NCI-H446 (cell line): ENCODE measurements at places on chromosomes 12 and 14.
A peak's percentile ranks its signal among the peaks of the same experiment; 100 is the strongest.

DNA sequence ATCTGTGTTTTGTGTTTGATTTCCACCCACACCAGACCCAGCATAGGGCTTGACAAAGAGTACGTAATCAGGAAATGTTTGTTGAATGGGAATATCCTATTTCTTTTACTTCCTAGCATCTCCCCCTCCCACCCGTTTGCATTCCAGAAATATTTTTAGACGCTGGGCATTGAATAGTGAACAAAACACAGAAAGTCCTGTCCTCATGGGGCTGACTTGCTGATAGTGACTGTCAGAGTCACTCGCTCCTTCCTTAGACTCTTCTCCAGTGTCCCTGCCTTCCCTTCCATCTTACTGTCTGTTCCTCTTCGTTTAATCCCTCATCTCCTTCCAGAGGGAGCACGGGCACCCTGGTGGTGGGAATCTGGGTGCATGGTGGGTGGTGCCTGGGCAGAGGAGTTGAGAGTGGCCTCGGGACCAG, 53.6 kb downstream of the SLC25A47 start:
- no peak for DNase-seq

GRCh38 chr12:8628731-8629130, 16.1 kb upstream of the AICDA start:
- DNase-seq, result no peak

DNA sequence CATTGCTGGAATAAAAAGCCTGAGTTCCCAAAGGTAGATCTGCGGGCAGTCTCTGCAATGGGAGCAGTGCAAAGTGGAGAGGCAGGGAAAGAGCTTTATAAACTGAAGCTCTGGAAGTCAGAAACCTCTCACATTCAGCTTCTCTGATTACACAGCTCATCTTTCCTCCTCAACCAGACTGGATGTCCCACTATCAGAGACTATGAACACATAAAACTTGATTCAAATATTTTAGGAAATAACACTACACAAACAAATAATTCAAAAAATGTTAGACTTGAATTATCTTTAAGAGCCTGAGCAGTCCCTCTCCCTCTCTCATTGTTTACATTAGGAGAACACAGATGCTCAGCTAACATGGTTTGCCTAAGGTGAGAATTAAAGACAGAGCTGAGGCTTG, 72.9 kb downstream of the DENND5B start:
- DNase-seq, result no peak

DNA sequence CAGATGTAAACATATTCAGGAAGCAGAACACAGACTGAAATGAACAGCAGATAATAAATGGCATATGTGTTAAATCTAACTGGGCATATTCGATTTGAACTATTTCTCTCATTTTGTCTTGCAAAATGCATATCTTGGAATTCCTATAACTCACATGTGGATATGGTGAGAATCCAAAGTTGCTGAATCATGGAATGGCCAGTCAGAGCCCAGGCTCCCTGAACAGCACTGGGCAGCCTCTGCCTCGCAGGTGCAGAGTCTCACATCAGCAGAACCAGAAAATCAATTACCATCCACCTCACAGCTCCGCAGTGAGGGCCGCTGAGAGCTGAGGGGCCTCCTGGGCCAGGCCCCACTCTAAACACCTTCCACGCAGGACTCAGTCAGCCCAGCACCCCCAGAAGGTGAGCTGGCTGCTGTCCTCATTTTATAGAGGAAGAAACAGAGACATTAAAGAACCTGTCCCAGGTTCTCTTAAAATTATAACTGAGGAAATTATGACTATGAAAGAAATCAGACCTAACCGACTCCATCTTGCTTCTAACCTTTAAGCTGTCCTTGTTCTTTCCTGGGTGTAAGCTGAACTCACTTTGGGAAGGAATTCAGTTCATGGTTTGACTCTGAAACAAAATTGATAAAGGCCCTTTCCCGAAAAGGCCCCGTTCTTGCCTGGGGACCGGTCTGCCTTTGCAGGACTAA, 269.1 kb upstream of the SFSWAP start:
- no peak for DNase-seq

DNA sequence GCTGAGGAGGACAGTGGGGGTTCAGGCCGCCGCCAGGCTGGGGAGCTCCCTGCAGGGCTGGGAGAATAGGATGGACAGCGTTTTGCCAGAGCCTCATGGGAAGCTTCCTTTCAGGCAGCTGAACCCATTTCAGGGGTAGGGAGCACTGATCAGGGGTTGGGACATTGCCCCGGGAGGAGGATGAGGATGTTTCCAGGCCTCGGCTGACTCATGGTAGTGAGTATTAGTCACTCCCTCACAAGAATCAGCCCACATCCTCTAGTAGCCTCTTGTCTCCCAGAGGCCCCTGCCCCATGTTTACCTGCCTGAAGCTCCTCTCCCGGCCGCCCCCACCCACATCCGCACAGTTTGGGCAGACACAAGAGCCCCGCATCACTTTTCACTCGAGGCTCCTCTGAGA, 89.8 kb downstream of the ZFP36L1 start:
- DNase-seq, result no peak

DNA sequence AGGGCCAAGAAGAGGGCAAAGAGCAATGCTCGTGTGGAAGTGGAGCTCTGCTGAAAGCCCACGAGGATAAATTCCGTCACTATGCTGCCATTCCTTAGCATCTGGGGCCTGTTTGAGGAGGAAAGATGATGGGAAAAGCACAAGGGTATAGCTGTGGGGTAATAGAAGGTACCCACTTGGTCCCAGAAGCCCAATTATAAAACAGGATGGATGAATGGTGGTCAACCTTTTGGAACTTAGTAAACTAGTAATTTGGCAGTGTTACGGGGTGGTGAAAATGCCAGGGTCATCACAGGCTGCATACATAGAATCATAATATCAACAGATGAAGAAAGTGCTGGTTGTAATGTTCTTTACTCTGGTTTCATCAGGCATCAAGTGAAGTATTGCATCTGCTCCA, at the start of gene OR10AD1:
Gene OR10AD1, minus strand, starts transcription at position 101 of the 400 bp plus-strand sequence. Its CDS starts 0 bp downstream, at position 101.
- DNase-seq, result no peak

DNA sequence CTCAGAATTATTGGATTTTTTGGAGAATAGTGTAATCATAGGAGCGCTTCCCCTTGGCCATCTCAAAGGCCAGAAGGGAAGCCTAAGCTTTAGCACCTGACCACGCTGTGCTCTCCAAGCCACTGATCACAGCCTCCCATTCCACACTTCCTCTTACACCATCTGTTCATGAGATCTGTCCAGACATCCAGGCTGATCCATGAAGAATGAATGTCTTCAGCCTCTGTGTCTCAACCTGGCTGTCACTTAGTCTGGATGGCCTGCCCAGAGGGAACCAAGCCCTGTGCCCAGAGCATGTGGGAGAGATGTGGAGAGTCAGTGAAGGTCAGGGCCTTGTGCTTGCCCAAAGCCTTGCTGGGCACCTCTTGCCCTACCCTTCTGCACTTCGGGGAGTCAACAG, 40.5 kb downstream of the TSPAN11 start:
- DNase-seq, result no peak

- no peak for DNase-seq
Observed at GRCh38 chr14:68807987-68808386, 15.1 kb upstream of the ZFP36L1 start.

DNA sequence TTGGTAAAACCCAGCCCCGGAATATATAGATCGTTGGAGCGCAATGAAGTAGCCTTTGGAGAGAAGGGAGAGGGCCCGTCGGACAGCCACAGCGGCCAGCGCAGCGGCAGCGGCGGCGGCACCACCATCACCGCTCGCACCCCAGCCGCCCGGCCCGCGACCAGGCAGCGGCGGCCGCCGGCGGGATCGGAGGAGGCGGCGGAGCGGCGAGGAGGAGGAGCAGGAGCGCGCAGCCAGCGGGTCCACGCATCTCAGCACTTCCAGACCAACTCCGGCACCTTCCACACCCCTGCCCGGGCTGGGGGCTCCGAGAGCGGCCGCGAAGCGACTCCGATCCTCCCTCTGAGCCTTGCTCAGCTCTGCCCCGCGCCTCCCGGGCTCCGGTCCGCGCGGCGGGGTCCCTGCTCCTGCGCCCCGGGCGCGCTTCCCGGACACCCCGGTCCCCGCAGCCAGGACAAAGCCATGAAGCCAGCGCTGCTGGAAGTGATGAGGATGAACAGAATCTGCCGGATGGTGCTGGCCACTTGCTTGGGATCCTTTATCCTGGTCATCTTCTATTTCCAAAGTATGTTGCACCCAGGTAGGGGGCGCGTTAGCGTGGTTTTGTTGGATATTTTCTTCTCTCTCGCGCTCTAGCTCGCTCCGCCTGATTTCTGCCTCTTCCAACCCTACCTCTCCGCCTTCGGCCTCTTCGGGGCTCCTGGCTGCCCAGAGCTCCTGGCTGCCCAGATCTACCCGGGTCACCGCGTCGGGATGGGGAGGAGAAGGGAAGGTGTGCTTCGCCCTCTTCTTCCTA, 400 bp downstream of the CHST11 start:
- peak; percentile 40 for DNase-seq

DNA sequence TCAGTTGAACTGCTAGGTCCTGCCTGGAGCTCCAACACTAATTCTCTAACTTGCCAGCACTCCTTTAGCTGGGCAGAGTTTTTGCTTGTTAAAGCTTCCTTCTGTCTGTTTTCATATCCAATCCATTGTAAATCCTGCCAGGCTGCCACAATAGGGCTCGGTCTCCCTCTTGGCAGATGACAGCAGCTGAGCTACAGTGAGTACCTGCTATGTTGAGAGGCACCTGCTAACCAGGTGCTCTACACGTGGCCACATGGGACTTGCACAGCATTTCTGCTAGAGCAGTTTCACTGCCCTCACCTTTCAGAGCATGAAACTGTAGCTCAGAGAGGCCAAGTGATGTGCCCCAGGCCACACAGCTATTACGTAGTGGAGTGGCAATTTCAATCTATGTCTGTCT, 106.6 kb upstream of the NOS1 start:
- DNase-seq, result no peak

DNA sequence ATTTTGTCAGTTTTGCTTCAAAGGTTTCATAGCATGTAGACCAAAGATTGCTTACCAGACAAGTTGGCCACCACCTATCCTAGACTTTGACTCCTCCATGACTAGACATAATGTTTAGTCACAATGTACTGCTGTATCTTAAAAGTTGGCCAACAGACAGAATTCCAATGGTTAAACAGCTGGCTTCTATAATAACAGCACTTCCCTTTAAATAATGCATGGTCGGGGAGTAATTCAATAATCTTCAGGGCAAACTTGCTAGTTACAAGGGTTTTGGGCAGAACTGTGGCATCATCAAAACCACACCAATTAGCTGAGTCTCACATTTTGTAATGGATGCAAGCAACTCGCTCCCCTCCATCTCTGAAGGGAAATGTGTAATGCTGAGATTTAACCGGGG, 56.9 kb downstream of the IGF1 start:
- DNase-seq, result no peak

- DNase-seq, result peak; percentile 68
Observed at GRCh38 chr14:104224131-104224505, 85.7 kb downstream of the KIF26A start.

DNA sequence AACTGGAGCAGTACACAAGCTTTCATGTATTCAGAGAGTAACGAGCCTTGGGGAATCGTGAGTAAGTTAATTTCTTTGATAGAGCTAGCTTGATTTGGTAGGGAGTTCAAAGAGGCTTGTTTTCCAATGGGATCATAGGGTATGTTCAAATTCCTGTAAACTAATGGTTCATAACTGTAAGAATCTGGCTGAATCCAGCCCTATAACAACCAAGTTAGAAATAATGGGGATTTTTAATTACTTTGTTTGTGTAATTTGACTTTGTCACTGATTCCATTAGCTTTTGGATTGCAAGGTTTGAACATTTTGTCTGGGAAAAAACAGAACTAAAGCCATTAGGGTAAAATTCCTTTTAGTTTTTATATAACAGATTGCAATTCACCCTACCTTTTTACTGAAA, 94.0 kb downstream of the WNK1 start:
- DNase-seq, result no peak

DNA sequence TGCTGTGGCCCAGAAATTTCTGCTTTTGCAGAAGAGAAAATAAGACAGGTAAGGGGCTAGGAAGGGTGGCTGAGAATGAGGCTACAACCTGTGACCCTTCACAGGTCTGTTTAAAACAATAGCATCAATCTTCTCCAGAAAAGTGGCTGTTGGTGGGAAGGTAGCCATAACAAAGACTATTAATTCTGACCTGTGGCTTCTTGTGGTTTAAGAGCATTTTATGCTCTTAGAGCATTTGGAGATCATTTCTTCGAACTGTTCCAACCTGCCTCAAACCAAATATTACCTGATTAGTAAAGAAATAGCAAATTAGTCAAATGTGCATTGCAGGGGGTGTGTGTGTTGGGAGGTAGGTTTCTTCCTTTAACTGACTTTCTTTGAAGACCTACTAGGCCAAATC, 15.2 kb upstream of the TCP11L2 start:
- DNase-seq, result no peak

GRCh38 chr14:77133720-77134338, 7.8 kb downstream of the ZDHHC22 start:
- no peak for DNase-seq

- no peak for DNase-seq
Observed at GRCh38 chr14:37590428-37591139, 4.5 kb downstream of the FOXA1 start.

DNA sequence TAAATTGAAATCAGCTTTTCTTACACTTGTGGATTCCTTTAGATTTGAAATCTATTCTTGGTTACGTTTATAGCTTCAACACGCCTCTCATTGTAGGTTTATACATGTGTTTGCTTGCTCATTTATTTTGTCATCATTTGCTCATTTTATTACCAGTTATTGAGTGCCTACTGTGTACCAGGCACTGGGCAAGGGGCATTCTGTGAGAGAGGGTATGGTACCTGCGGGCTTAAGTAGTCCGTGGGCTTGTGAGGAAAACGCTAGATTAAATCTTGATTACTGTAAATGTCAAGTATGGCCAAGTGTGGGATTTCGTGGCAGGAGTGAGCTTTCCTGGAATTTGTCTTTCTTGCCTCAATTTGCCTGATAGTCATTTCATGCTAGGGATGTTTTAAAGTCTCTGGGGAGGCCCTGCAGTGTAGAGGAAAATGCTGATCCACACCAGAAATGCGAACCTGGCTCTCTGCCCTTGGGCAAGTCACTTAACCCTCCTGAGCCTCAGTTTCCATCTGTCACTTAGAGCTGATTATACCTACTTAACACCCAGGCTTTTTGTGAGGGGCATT, 92.7 kb downstream of the CACNA1C start:
- no peak for DNase-seq
